ENCODE measurements at places on chromosomes 1 and 21. TPM values are rescaled to one million over a fixed set of nuclear protein-coding genes. Genes with fewer than 3 reads are reported as not detected.

SLAMF9 gene
- not detected for total RNA-seq

SPATA17 gene
- total RNA-seq = 10.7 TPM

CDKN2C gene
- 12.4 TPM for total RNA-seq

RAP1GAP gene
- 20.5 TPM for total RNA-seq

CRP gene
- not detected for total RNA-seq
